Left renal pelvis (tissue), 4 donors: ENCODE measurements at places on chromosomes 5 and 9. TPM values are rescaled to one million over a fixed set of nuclear protein-coding genes. Genes with fewer than 3 reads are reported as not detected.

DNA sequence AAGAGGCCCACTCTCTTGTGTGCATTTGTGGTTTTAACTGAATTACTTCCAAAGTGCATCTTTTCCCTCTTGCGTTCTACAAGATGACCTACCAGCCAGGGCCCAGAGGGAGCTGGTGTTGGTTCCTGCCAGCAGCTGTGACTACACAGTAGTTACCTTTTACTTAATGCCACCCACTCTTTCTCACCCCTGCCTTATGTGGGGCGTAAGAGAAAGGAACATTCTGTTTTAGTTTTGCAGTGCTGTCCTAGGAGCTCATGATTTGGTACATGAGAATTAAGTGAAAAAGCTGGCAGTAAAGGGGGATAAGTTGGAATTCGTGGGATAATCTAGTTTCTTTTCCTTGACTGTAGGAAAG lies 45.4 kb downstream of the RCL1 start:
- no peak for DNase-seq

PCDHGB6 gene
- 8.8 TPM for polyA plus RNA-seq

DNA sequence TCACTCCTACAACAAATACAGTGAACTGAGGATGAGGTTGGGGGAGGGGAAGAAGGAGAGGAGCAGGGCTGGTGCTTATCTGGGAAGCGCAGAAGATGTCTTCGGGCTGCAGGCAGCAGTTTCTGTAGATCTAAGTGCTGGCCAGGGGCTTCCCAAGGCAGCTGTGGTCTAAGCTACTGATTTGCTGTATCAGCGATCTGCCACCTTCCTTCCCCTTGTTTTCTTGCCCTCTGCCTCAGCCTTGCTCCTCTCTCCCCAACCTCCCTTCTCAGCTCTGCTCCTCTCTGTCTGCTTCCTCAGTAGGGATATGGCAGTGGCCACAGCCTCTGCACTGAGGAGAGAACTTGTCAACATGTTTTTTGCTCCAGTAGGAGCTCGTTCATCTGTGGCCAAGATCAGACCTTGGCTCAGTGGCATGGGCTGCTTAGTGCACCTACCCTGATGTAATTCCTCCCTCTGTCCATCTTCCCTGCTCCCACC lies 42.8 kb upstream of the IL6ST start:
- DNase-seq, result no peak

NTRK2 gene
- 113 TPM for polyA plus RNA-seq

INSL4 gene
- not detected for polyA plus RNA-seq

DNA sequence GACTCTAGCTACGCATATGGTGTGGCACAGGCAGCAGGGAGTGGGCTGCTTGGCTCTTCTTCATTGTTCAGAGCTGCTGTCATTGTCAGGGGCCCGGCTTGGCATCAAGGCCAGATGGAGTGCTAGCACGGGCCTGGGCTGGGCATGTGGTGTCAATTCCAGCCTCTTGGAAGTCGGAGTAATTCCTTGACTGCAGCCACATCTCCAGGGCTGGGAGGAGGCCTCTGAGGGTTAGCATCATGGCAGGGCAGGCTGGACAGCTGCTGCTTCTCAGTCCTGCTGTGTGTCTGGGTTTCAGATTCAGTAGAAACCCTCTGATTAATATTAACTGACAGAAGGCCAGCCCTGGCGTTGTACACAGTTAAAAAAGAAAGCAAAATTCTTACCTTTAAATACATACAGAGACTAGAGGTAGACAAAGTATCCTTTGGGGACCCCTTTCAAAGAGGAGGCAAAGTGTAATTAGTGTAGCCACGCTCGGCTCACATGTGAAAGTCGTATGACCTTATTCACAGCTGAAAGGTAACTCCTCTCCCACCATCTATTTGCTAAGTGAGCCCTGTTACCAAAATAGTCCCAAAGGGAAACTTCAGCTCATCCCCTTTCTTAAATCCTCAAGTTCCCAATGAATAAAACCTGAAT lies 126.4 kb downstream of the DOCK2 start:
- DNase-seq, result no peak

DNA sequence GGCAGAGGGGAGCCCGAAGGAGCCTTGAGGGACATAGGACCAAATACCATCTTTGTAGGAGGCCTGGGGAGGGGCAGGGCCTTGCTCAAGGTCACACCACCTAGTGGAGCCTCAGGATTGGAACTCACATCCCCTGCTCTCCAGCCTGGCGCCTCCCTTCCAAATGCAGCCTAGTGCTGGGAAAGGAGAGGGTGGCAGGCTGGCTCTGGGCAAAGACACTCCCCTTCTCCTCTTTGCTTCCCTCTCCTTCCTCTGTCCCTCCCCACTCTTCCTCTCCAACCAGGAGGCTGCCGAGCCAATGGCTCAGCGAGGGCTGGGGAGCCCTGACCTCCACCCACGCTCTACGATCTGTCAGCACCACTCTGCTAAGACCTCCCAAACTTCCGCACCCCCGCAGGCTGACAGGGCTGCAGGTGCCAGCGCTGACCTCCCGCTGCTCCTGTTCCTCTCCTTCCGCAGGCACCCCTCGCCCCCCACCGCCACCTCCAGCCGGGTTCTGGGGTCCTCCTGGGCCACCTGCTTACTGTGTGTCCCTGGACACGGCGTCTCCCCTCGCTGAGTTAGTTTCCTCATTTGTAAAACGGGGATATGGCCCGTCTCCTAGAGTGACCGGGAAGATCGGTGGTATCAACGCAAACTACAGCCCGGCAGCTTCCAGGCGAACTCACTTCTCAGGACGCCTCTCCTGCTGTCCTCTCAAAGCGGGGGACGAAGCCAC lies 52.9 kb downstream of the C9orf50 start:
- no peak for DNase-seq

DNA sequence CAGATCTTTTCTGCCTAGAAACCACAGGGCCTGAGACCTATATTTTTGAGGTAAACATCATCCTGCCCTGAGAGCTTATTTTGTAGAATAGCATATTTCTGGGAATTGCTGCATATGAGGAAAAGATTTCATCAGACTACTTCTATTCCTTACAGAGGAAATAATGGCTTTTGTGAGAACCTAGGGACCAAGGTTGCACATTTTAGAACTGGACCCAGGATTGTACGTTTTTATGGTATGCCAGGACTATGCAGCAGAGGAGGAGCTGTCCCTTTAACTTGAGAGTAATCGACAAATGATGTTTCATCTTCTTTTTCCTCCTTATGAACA lies 2.2 kb upstream of the ALDH1A1 start:
- DNase-seq, result no peak

SLC45A2 gene
- 0.14 TPM for polyA plus RNA-seq

LOX gene
- polyA plus RNA-seq, result 51.3 TPM
